ENCODE measurements at places on chromosomes 6 and 20.

DNA sequence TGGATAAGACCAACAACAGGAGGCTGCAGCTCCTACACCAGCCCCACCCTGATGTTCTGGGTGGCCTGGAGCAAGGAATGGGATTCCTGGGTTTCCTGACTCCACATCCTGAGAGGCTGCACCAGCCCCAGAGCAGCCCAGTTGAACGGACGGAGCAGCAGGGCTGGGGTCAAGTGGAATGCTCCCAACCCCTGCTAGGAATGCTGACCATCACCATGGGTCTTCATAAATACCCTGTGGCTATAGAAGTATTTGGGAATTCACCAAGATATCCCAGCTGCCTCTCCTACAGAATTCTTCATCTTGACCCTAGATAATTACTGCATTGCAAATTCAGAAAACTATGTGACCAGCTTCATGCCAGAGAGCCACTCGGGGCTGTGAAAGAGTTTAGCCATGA, 180.3 kb downstream of the THBS2 start:
- peak; percentile 80 for DNase-seq

- peak; percentile 92 for DNase-seq
Observed at GRCh38 chr20:24584538-24585356, 115.3 kb downstream of the SYNDIG1 start.

GRCh38 chr6:105884426-105884825, 201.7 kb upstream of the PRDM1 start:
- no peak for DNase-seq

DNA sequence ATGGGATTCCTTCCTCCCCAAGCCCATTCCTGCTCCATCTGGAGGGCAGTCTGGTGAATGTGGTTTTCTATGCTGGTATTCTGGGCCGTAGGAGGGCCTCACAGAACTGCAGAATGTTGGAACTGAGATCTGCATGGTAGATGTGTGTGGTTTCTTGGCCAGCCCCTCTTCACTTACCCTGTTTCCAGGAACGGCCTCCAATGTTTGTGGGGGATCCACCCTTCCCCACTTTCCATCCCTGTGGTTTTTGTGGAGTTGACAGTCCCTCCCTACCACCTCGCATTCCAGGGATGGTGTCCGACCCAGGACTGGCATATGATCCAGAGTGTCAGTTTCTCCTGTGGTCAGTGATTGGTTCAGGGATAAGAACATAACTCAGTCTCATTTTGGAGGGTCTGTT, 26.7 kb upstream of the TMEM14A start:
- DNase-seq, result no peak

Data from osteoblast (primary cell).